ENCODE measurements at places on chromosomes 11 and 22.

GRCh38 chr22:33400891-33401290 lies 342.7 kb upstream of the SYN3 start:
- DNase-seq, result no peak

DNA sequence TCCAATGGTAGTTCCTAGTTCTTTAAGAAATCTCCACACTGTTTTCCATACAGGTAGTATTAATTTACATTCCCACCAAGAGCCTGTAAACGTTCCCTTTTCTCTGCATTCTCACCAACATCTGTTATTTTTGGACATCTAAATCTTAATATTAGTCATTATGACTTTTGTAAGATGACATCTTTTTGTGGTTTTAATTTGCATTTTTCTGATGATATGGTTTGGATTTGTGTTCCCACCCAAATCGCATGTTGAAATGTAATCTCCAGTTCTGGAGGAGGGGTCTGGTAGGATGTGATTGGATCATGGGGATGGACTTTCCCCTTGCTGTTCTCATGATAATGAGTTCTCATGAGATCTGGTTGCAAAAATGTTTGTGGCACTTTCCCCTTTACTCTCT lies 89.0 kb downstream of the MUC15 start:
- no peak for DNase-seq

- peak; percentile 59 for DNase-seq
Measured at GRCh38 chr11:122706291-122707088, 51.0 kb downstream of the UBASH3B start.

GRCh38 chr11:109970516-109971183 lies 122.5 kb upstream of the ZC3H12C start:
- no peak for DNase-seq

DNA sequence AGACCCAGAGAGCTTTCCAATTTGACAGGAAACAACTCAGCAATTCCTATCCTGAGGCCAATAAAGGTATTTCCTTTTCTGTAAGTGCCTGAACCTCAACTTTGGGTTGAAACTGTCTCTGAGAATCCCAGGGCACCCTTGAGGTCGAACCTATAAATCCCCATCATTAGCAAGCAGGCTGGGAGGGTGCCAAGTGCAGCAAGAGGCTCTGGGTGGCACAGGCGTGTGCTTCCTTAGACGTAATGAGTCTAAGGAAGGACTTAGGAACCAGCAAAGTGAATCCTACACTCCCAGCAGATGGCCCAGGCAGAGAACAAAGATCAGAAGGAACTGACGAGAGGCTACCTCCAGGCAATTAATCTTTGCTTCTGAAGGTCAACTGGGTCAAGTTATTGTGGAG lies 234.3 kb upstream of the NARS2 start:
- no peak for DNase-seq

- no peak for DNase-seq
Measured at GRCh38 chr11:130022799-130023198, 20.2 kb upstream of the PRDM10 start.

DNA sequence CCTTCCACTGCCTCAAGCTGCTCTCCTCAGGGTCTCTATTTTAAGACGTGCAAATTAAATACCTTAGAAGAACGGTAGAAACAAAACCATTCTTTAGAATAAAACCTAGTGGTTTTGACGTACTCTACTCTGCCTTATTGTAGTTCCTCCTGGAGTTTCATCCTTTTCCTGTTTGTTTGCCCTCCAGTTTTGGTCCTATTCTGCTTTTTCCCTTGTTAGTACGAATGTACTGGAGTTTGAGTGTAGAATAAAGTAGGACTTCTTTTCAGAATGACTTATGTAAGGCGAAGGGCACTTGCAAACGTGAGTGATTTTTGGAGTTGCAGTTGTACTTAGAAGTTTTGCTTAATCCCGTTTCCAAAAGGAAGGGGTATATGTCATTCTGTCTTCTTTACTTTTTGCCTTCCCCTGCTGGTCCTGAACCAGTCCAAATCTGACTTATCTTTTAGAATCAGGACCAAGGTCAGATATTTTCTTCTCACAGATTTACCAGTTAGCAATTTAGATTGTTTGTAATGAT lies 1.4 kb downstream of the SIK2 start:
- DNase-seq, result no peak

GRCh38 chr11:73804712-73805111 lies 17.0 kb downstream of the MRPL48 start:
- no peak for DNase-seq

DNA sequence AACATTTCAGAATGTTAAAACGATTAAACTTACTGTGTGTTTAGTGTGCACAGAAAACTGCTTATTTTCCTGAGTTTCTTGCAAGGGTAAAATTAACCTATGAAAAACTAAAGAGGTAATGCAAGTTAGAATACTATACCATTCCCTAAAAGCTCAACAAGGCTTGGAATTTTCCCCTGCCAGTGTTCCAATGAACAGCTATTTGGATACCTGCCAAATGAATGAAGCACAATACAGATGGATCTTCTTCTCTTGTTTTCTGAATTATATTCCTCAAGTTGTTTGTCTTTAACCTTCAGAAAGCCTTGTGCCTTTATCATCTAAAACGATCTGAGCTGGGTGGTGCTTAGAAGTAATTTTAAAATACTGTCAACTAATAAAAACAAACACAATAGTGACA lies 204.5 kb downstream of the LRRC4C start:
- DNase-seq, result no peak

GRCh38 chr11:854601-855329 lies 12.1 kb downstream of the TSPAN4 start:
- no peak for DNase-seq

DNA sequence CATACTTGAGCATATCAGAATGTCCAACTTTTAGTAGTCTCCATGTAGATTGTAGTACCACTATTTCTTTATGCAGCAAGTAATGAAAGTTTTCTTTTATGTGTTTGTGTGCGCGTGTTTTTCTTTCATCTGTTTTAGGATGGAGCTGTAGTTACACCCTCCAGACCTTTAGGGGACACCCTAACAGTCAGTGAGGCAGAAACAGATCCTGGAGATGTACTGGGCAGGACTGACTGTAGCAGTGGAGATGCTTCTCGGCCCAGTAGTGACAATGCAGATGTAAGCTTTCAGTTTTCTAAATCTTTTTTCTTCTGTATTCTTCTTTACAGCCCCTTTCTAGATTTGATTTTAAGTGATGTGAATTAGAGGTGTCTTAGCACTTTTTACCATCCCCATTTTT lies 79.9 kb upstream of the GRIK4 start:
- DNase-seq, result no peak

- DNase-seq, result no peak
Measured at GRCh38 chr11:83035070-83035854, 36.4 kb downstream of the RAB30 start.

GRCh38 chr11:120682866-120683265 lies 171.3 kb downstream of the GRIK4 start:
- DNase-seq, result no peak

DNA sequence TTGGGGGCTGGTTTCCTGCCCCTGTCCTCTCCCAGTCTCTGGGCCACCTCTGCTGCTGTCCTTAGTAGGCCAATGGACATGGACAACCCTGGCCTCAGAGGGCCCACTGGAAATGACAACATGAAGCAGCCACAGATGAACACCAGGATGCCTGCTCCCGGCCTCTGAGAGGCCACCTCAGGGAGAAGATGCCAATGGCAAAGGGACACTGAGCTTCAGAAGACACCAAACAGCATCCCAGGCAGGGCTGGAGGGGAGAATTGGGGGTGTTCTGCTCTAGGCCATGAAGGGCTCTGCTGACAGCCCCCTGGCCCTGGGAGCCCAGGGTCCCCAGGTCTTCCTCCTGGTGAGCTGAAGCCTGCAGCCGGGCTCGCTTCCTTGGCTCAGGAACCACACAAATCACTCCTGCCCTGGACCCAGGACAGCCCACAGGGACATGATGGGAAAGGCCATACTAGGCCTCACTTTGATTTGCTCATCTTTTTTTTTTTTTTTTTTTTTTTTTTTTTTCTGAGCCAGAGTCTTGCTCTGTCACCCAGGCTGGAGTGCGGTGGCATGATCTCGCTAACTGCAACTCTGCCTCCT lies 45.3 kb downstream of the TPBGL start:
- DNase-seq, result no peak

- no peak for DNase-seq
Measured at GRCh38 chr11:82041764-82042163, 691.9 kb downstream of the FAM181B start.

GRCh38 chr11:34104680-34105078 lies 750 bp upstream of the NAT10 start:
- no peak for DNase-seq

GRCh38 chr22:31350410-31350863 lies 4.3 kb upstream of the PATZ1 start:
- DNase-seq, result no peak

DNA sequence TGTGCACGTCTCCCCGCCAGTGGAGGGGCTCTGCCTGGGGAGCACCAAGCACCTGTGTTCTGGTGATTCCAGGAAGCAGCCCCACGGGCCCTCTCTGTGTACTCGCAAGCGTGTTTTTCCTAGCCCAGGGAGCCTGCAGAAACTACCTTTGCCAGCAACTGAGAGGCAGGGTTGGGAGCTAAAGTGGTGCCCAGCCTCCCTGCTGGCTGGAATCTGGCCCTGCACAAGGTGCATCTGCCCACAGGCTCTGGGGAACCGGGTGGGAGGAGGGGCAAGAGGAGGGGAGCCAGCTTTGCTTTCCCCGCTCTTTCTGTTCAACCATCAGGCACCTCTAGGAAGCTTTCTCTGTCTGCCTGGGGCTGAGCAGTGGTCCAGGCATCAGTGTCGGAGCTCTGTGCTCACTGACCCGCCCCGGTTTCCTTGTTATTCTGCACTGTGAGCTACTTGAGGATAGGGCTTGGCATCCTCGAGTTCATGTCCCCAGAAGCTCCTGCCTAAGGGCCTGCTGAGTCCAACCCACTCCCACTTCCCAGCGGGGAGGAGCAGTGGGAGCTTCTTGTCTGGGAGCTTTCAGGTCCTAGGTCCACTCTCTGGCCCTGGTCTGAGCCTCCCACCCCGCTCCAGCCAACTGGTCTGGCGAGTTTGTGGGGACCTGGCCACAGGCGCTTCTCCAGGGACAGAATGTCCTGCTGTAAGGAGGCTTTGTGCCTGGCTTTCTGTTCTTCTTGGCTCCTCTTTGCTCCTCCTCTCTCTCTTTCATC lies 14.9 kb downstream of the DAGLA start:
- DNase-seq, result no peak

GRCh38 chr11:112634551-112634950 lies 326.7 kb upstream of the NCAM1 start:
- no peak for DNase-seq

DNA sequence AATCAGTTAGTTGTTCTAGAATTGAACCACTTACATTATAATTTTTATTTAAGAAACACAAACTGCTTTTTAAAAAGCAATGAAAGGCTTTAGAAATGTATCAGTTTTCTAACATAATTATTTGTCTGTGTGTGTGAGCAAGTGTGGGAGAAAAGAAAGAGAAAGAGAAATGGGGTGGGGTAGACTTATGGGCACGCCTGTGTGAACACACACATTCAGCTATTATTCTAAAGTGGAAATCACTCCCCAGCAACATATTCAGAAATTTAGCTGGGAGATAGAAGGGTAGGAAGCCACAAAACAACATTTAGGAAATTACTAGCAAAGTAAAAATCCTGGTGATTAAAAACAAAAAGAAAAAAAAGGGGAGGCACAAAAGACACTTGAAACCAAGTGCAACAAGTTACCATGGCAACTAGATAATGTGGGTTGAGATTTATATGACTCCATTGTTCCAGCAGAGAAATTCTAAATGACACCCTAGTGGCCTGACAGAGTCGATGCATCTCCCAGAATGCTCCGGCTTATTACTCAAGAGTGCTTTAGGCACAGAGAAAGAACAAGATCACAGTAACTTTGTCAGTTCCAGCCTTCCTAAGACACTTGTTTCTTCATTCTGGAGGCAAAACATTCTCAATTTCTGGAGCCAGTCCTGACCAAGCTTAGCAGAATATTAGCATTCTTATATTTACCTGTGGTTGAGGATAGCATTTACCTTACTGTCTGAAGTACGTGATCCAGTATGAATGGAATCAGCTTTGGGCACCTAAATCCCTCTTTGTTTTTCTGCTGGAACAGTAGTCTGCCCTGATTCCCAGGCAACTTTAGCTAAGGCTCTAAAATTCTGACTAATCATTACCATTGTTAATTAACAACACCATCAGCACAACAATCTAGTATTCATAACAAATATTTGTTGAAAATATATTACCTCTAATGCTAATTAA lies 444.4 kb downstream of the DLG2 start:
- DNase-seq, result no peak

GRCh38 chr11:128301756-128302155 lies 285.6 kb downstream of the ETS1 start:
- no peak for DNase-seq

- peak; percentile 44 for DNase-seq
Measured at GRCh38 chr11:68200639-68201038, 12.5 kb downstream of the KMT5B start.

GRCh38 chr11:35317253-35317652 lies 102.1 kb downstream of the SLC1A2 start:
- DNase-seq, result no peak

DNA sequence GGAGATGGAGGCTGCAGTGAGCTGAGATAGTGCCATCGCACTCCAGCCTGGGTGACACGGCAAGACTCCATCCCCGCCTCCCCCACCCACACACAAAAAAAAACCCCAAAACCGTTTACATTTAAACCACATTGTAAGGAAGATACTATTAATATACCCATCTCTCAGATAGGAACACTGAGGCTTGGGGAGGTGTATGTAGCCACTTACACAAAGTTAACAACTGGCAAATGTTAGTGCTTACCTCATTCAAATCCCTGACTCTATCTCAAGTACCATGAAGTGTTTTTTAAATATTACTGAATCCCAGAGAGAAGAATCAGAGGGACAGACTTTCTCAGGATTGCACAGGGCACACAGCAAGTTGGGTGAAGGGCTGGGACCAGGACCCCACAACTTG lies 164.5 kb downstream of the MIAT start:
- DNase-seq, result no peak

GRCh38 chr11:3669742-3670183 lies 1.4 kb downstream of the CHRNA10 start:
- DNase-seq, result no peak

DNA sequence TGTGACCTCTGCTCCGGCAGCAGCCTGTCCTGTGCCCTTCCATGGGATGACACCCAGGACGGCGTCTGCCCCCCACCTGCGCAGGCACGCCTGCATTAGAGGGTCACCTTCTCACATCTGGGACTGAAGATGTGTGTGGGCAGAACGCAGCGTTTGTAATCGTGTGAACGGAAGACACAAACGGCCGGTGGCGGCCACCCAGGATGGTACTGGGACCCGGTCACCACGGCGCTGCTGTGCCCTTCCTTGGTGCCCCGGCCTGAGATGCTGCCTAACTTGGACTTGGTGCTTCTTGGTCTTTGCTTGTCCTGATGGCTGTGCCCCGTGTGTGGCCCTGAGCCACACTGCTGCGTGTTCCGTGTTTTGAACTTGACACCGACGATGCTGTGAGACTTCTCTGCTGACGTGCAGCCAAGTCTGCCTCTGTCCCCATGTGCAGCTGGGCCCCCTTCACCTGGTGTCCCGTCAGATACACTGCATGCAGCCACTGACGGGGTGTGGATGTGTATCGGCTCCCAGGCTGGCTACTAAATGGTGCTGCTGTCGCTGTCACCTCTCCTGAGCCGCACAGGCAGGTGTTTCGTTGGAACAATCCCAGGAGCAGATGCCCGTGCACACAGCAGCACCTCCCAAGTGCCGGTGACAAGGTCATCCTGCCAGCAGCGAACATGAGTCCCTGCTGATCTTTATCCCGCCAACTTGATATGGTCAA lies 21.4 kb downstream of the YPEL1 start:
- DNase-seq, result no peak

- DNase-seq, result no peak
Measured at GRCh38 chr11:126518972-126519690, 163.6 kb downstream of the ST3GAL4 start.
